NCI-H1092 (cell line): ENCODE measurements at places on chromosomes 12 and 14.

- no peak for DNase-seq
Observed at GRCh38 chr12:132774646-132775275, 13.1 kb upstream of the ANKLE2 start.

GRCh38 chr12:115998119-115998633 is 279.3 kb downstream of the MED13L start:
- no peak for DNase-seq

DNA sequence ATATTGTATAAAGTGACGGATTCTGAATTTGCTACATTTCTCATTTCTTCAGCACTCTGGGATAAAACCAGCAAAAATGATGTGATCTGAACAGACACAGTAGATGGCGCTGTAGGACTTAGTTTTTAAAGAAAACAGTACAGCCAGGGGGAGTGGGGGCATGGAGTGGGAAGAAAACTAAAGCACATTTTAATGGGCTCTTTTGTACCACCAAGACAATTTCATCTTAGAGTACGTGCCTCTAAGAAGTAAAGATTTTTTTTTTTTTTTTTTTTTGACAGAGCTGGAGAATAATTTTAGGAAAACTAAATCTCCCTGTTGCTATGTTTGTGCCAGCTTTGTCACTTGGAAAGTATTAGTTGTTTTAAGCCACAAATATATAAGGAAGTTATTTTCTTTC is 124.4 kb downstream of the RAD51B start:
- DNase-seq, result peak; percentile 85

DNA sequence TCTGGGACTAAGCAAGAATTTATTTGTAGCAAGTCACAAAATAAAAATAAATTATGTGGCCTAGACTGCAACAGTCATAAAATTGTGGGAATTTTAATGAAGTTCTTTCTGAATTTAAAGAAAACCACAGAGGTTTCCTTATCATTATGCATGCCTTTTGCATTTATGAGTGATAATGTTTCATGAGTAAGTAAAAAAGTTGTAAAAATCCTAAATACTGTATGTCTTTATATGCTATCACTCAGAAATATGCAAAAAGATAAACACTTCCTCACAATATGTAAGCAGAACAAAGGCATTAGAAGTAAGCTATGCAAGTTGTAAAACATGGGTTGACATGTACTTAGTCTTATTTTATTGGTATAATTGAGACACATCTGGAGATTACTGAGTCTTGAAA is 239.4 kb upstream of the PDE3A start:
- DNase-seq, result no peak

DNA sequence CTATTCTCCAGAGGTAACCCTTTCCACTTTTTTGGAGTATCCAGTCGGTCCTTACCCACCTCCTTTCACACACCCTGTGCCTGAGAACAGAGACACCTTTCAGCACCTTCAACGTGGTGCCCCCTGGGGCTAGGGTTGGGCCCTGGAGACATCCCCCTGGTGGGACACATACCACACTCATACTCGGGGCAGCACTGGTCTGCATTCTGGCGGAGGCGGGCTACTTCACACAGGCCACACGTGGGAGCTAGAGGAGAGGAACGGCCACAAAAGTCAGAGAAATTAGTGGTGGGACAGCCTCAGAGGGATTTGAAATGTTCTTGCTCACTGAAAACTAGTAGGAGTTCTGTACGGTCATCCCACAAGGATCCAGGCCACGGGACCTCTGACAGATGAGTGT is 39.8 kb upstream of the ANO2 start:
- DNase-seq, result no peak

DNA sequence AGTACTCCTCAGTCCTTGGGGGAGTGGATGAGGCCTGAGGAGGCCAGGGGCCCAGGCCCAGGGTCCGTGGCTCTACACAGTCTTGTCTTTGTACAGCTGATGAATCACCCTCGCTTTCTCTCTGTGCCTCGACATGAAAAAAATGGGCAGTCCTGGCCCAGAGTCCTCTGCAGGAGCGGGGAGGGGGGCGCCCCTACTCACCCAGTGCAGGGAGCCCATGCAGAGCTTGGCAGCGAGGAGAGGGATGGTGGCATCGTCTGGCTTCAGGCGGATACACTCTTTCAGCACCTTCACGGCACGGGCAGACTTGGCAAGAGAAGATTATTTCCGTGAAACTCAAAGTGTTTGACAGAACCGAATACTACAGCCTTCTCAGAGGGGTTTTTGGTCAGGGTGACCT is 159.3 kb downstream of the TTC7B start:
- no peak for DNase-seq

DNA sequence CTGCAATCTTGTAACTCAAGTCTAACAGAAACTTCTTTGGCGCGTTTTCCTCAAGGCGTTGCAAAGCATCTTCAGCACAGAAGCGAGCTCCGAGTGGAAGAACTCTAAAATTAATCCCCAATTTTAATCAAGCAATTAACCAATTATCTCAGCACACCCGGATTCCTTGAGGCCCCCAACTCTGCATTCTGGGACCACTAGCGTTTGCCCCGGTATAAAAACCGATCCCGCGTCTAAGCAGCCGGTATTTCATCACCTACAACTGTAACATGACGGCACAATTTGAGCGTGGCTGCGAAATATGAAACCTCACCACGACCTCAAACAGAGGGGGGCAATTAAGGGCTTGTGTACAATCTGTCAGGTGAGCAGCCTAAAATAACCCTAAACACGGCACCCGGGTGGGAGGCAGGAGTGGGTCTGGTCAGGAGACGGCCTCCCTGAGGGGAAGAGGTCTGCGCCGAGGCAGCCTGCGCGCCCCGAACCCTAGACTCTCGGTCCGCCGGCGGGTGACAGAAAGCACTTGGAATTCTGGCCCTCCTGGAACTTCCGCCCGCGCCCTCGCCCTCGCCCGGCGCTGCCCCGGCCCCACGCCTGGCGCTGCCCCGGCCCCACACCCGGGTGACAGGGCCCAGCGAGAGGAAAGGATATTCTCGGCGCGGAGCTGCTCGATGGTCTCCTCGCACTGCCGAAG is 594 bp downstream of the ZCCHC8 start:
- DNase-seq, result peak; percentile 37

DNA sequence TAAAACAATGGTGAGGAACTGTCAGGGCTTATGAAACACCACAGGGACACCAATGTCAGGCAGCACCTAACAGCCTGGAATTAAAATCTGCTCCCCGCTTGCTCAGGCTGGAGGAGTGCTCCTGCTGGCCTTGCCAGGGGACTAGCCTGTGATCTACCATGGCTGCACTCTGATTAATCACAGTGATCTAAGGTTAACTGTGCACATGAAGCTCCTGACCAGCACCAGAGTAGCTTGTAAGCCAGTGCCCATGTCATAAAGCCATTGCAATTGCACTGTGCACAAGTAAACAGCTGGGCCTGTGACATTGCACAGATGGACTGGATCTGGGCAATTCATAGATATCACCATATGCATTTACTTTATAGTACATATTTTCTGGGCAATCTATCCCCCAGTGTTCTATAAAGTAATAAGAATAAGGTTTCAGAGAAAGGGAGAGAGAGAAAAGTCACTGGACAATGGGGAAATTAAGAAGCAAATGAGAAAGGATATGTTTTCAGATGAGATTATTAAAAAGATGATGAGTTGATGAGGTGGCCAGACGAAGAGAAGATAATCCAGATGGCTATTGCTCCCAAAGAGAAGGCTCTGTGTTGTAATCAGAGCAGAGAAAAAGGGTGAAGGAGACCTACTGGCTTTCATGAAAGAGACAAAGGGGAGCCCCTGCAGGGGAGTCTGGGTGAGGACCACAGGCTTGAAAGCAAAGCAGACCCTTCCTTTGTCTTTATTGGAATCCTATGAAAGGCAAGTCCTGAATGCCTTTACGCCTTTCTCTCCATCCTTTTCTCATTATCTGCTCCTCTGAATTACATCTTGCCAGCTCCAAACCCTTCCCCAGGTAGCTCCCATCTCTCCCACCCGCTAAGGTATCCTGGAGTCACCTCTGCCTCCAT is 145.8 kb downstream of the SLC38A6 start:
- DNase-seq, result no peak

DNA sequence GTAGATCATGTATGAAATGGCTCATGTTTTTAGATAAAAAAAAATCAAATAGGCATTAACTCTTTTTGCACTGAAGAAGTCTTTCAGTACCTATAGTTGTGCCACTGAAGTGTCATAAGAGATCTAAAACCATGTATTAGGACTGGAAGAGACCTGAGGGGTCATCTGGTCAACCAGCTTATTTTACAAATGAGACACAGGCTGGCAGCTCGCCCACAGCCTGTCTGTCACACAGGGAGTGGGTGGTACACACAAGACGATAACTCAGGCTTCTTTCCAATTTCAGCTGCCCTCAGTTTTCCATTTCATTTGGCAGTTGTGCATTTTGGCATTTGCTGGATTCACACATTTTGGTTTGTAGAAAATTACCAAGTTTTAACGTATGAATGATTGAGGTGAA is 34.7 kb downstream of the C12orf75 start:
- no peak for DNase-seq

DNA sequence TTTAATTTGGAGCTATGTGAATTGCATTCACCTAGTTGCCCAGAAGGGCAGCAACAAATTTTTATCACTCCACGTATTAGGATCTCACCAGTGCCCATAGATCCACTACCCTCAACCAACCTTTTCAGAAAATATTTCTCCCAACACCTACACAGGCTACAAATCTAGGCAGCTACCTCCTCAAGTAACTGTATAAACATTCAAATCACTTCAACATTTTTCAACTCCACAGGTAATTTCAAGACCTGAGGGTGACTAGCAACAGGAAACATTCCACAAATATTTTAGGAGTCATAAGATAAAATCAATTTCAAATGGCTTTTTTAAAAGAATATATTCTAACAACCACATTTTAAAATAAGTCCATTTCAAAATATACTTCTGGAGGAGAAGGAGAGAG is 12.9 kb downstream of the PHLDA1 start:
- DNase-seq, result no peak

GRCh38 chr14:84579292-84579691 is 950.7 kb upstream of the FLRT2 start:
- DNase-seq, result no peak

DNA sequence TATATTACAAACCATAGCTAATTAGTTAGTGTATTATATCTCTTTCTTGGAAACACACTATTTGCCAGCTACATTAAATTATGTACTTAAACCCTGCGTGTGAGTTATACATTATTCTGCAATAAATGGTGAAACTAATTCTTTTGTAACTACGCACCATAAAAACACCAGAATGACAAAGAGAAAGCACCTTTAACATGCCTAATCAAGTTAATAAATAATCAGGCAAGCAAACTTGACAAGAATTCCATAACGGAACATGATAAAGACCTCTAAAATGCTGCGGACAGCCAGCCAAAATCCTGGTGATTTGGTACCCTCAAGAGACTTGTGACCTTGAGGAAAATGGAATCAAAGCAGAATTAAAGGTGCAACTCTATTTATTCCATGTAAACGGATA is 375.3 kb upstream of the KITLG start:
- DNase-seq, result no peak

- no peak for DNase-seq
Observed at GRCh38 chr14:23816371-23816770, 137.2 kb upstream of the DHRS4 start.

DNA sequence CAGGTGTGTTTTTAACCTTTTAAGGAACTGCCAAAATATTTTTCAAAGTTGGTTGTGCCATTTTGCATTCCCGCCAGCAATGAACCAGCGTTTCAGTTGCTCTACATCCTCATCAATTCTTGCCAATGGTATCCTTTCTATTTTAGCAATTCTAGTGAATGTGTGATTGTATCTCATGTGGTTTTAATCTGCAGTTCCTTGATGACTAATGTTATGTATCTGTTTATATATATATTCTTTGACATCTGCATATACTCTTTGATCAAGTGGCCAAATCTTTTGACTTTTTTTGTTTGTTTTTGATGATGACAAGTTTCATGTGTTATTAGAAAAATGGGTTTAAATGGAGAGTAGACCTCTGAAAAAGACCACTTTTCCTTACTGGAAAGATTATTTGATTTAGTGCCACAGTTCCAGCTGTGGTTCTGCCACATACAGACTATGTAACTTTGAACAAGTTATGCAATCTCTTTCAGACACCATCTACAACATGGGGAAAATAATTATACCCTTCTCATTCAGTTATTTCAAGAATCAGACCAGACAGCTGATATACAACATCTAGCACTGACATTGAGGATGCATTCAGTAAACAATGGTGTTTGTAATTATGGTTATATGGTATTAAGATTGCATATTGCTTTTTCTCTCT is 146.3 kb upstream of the CNOT2 start:
- no peak for DNase-seq

DNA sequence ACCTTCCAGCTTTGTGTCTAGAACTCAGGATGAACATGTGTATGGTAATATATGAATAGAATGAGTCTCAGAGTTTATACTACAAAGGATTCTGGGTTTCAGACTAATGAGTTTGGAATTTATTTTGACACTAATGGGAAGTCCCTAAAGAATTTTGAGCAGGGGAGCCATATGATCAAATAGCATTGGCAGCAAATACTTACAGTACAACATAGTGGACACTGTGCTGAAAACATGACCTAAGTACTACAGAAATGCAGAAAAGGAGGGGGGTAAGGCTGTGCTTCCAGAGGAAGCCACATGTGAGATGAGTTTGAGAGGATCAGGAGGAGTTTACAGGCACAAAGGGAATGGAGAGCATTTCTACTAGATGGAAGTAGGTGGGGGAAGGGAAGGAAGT is 225.8 kb downstream of the C12orf42 start:
- DNase-seq, result no peak

DNA sequence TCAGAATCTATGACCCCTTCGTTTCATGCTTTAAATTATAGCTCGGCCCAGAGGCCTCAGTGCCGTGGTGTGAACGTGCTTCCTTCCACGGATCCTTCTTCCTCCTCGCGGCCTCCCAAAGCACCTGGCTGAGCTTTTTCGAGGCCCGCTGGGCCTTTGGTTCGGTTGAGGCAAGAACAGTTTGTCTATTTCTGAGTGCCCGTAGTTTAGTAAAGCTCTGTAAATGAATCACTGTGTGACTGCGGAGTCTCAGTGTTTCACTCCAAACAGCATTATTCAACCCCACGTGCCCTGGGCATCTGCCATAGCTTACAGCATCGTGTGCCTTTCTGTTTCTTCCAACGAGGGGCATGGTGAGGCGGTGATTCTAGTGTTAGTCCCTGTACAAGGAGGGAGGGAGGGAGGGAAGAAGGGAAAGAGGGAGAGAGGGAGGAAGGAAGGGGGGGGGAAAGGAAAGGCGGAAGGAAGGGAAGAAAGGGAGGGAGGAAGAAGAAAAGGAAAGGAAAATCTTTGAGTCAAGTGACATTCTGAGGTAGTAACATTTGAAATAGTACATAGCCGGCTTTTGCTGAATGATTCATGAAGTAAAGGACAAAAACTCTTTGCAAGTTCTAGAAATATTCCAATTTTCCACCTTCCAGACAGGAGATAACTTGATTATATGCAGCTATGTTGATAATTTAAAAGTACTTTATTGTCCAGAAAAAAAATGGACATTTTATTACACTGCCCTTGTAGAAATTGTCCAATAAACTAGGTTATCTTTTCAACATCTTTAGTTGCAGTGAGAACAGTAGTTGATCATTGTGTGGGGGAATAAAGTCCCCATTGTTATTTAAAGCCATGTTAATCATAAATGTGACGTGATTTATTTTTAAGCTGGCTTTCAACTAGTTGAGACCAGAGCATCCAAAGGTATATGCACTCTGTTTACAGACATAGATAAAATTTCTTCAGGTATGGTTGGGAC is 1.2 kb upstream of the TRIM9 start:
- DNase-seq, result peak; percentile 71
